EH (cell line): ENCODE measurements at places on chromosomes 5 and 9.

GRCh38 chr5:120375248-120375647, 88.9 kb upstream of the PRR16 start:
- DNase-seq = peak; percentile 9

DNA sequence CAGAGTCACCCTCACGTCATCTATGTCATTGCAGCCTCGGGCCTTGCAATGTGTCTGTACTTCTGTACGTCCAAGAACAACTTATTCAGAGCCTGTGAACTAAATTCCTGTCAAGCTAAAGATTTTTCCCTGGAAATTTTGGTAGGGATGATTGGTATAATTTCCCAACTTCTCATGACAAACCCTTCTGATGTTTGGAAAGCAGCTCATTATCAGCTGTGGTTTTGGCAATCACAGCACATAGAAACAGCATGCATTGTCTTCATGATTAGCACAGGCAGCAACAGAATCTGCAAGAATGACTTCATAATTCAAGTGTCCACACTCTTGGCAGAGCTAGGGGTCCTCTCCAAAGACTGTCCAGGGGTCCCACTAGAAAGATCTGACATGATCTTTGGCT, 49.5 kb downstream of the APBA1 start:
- DNase-seq = peak; percentile 23

GRCh38 chr5:54753034-54753433, 232.4 kb downstream of the ESM1 start:
- peak; percentile 82 for DNase-seq

DNA sequence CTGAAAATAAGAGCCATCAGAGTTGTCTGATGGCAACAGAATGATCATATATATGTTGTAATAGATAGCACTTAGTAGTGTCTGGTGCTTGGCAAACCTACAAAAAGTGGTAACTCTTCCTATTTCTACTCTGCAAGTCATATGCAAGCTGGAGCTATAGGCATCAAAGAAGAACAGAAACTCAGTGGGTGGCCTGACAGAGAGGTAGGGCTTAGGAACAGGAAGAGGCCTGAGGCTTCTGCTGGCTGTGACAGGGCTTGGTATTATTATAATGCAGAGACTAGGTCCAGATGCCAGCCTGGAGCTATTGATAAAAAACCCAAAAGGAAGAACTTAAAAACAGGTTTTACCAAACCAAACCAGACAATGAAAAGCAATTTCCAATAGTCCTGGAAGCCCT, 4.4 kb upstream of the DIAPH1 start:
- no peak for DNase-seq

- no peak for DNase-seq
These were observed 2.7 kb upstream of the ITK start for GRCh38 chr5:157177953-157178352.

GRCh38 chr5:141683596-141684141, 1.6 kb upstream of the ARAP3 start:
- DNase-seq = no peak

GRCh38 chr5:75239681-75240080, 3.0 kb upstream of the ANKRD31 start:
- peak; percentile 9 for DNase-seq

GRCh38 chr5:159913501-159913900, 2.8 kb upstream of the ADRA1B start:
- DNase-seq = peak; percentile 62

DNA sequence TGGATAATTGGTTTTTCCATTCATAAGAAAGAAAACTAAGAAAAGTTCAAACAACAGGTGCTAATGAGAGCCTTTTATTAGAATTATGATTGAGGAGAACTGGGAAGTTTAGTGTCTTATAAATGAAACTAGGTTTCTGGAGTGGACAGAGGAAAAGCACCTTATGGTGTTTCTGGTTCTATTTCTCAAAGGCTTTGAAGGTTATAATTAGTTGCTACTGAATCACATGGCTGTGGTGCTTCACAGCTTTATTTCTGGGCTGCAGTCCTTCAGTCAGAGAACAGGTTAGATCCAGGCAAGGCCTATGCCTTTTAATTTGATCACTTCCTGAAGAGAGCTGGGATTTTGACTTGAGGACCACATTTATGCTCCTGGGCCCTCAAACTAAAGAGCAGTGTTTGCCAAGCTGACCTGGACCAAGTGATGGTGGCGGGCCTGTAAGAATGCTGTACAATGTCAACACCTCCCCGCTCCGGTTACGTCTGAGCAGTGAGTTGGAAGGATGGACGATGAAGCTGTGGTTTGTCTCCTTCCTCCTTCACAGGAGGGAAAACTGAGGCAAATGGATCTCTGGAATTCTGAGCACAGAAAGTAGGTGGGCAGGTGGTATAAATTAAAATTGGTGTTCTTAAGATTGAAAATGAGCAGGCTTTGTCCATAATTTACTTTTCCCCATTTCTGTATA, 56.0 kb downstream of the ZNF462 start:
- no peak for DNase-seq

GRCh38 chr5:160339406-160340130, 27.2 kb upstream of the CCNJL start:
- DNase-seq = no peak

DNA sequence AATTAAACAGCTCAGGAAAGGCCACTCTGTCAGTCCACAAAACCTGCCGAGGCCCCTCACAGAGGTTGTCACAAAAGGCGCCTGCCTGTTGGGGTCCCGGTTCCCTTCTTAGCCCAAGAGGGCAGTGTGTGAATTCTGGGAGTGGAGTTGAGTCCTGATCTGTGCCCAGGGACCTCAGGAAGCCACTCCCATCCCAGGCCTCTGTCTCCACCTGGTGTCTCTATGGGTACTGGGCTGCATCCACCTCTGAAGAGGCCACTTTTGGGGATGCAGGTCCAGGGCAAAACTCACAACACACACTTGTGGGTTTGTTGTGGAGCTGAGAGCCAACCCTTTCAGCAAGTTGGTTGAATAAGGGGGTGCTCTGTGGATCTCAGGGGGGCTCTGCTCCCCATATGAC, 74.3 kb upstream of the STXBP1 start:
- no peak for DNase-seq

- DNase-seq = no peak
These were observed 56.0 kb upstream of the PTGER4 start for GRCh38 chr5:40623480-40624420.

- no peak for DNase-seq
These were observed 30.5 kb downstream of the ZNF366 start for GRCh38 chr5:72476721-72477120.
